ENCODE measurements at places on chromosomes 3 and 15.

DNA sequence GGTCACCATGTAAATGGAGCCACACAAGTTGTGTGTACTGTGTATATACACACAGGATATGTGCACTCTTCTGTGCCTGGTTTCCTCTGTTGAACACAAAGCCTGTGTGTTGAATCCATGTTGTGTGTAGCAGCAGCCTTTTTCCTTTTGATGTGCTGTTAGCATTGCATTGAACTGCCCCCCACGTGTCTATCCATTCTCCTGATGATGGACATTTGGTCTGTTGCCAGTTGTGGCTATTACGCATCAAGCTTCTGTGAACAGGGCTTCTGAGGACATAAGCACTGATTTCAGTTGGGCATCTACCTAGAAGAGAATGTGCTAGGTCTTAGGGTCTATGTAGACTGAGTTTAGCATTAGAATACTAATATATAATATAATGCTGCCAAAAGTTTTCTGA is 77.4 kb downstream of the LSM3 start:
- no peak for DNase-seq

- no peak for DNase-seq
Observed at GRCh38 chr3:64595253-64595694, 92.5 kb downstream of the ADAMTS9 start.

- no peak for DNase-seq
Observed at GRCh38 chr3:143972155-143972504, 507 bp downstream of the DIPK2A start.

DNA sequence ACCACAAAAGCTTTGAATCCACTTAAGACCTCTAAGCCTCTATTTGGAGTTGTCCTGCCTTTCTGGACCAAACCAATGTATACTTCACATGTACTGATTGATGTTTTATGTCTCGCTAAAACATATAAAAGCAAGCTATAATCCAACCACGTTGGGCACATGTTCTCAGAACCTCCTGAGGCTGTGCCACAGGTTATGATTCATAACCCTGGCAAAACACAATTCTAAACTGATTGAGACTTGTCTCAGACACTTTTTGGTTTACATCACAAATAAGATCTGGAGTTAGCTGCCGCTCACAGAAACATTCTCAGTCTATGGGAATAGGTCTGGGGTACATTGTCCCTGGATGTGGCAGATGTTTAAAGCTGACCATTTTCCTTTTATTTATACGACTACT is 53.4 kb upstream of the EPHA6 start:
- no peak for DNase-seq

DNA sequence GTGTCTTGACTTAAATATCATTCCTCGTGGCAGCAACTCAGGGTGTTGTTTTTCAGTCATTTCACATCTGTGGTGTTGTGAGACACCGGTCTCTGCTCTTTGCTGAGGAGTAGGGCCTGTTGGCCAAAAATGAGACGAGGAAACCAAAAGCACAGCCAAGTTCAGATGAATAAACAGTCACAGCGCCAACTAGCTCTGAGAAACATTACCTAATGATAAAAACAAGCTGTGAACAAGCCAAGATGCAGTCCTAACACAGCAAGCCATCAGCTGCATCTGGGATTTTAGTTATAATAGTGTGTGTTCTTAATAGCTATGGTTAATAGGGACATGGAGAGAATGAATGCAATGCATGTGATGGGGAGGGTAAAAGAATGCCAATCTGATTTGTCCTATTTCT is 843.4 kb upstream of the DPPA4 start:
- no peak for DNase-seq

DNA sequence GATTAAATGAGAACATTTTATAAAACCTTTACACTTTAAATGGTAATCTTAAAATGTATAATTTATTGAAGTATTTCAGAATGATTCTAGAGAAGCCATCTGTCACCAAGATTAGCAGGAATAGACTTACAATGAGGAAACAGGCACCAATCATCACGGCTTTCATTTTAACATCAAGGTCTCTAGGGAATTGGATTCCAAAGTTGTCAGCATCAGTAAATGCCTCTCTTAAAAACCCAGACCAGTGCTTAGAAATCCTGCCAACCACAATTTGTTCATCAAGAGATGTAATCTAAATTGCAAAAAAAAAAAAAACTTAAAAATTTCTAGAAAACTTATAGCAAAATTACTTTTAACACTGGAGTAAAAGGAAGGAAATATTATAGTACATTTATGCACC is 20.3 kb downstream of the PLSCR2 start:
- DNase-seq, result no peak

DNA sequence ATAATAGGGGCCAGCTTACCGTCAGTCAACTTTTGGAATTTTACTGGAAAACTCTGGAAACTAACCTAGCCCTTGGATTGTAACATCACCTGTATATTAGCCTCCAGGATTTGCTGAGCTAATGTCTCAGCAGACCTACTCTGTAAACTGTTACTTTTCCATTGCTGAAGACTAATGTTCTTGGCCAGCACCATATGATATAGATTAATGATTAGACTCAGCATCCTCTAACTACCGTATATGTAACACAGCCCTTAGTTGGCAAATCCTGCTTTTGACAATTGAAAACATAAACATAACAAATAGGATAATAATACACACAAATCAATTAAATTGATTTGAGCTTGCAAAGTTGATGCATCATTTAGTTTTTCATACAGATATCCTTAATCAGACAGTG is 26.6 kb upstream of the GBE1 start:
- DNase-seq, result no peak

- no peak for DNase-seq
Observed at GRCh38 chr3:136642711-136643110, 109.5 kb downstream of the STAG1 start.

DNA sequence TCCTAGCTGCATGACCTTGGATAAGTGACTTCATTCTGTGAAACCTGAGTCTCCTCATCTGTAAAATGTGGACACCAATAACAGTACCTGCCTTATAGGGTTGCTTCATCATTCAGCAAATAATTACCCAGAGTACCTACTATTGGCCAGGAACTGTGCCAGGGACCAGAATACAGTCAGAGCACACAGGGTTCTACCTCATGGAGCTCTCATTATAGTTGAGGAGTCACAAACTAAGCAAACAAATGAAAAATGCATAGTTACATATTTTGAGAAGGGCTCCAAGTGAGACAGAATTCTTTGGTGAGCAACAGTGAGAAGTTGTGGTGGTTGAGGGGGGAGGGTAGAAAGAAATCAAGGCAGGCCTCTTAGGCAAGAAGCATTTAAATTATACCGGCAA is 308.6 kb upstream of the WNT5A start:
- DNase-seq, result no peak

DNA sequence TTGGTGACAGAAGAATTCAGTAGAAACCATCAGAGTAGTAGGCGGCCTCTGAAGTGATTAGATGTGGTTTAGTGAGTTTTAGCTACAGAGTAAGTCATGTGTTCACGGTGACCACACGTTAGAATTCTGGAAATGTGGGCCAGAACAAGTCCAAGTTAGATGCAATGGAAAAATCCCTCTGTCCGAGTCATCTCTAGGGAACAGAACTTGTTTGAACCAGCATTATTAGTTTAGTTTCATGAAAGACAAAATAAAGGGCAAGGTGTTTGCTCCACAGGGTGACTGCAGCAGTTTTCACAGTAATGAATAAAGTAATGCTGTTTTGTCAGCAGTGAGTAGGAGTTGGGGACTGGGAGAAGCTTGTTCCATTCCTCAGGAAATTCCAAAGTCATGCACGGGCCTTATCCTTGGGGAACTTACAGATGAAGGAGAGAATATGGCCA is 100.2 kb downstream of the CGNL1 start:
- no peak for DNase-seq

DNA sequence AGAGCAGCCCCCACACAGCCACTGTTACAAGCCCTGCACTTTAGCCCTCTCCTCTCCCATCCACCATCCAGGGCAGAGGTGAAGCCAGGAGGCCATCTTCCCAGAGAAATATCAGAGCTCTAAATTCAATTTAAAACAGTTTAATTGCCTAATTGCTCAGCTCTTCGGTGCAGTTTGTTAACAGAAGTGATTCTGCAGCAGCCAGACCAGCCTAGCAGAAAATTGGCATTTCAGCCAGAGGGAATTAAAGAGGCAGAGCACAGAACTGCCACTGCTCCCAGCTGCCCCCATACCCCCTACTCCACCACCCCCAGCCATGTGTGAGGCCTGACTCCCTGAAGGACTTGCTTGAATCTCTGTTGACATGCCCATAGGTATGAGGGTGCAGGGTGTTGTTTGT is 38.5 kb downstream of the TPRA1 start:
- no peak for DNase-seq

- DNase-seq, result no peak
Observed at GRCh38 chr3:61454006-61454585, 107.3 kb upstream of the PTPRG start.

DNA sequence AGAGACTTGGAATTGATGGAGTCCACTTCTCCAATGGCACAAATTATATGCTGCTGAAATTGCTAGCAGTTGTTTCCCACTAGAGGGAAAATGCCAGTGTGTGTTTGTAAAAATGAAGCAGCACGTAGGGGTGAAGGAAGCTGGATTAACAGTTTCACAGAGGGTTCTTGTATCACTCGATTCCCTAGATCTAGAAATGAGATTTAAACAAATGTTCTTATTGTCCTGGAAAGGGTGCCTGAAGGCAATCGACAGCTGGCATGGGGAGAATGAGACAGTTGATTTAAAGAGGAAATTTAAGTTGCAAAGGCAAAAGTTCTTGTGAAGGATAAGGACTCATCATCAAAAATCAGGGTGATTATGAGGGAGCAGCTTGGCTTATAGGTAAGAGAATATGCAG is 234.8 kb upstream of the ARPP21 start:
- DNase-seq, result no peak

DNA sequence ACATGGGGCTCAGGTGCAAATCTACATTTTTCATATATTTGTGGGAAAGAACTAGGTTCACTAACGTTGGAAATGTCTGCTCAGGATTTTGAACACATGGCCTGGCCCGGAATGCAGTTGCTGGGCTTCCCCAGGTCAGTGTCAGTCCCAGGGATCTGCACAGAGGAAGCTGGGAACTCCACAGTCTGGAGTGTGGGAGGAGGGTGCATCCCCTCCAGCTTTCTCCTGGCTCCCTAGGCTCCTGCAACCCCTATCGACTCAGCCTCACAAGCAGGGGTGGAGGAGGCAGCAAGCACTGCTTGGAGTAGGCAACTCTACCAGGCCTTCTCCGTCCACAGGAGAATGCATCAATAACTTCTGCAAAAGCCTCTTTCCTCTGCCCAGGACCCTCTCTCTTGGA is 30.1 kb upstream of the HCN4 start:
- DNase-seq, result no peak

DNA sequence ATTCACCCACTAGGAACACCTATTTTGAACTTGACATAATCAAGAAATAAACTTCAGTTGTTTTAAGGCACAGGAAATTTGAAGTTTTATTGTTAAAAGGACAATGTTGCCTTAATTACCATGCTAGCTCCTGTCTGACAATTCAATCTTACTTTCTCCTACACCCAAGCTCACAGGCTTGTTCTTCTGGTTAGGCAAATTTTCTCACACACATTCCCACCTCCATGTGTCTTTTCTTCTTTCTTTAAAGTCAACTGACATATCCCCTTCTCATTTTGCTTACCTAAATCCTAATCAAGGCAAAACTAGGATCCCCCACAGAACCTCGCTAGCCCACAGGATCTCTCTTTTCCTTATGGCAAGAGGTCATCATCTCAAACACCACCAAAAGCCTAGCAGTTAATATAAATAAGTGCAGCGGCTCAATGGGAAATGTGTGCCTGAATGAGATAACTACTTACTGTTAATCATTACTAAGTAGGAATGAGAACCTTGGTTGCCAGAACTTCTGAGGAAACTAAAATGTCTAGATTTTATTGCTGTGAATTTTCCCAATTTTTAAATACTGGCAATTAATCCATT is 189.3 kb downstream of the PLCH1 start:
- no peak for DNase-seq

- DNase-seq, result no peak
Observed at GRCh38 chr15:58522391-58522790, 90.6 kb downstream of the LIPC start.

- DNase-seq, result no peak
Observed at GRCh38 chr3:88311826-88312225, 162.1 kb downstream of the C3orf38 start.

DNA sequence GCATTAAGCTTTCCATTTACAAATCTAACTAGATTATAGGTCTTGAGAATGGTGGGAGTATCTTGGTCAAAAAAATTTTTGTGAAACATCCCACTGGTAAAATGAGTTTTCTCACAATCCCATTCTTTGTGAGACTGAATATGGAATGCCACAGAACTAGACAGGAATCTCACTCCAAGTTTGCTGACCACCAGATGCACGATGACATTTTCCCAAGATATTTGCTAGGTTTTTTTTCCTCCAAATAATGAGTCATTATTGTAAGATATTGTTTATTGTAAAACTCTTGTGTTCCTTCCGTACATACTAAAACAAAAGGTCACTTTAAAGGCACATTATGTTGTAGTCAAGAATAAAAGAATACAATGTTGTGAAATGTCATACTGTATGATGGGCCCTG is 53.9 kb downstream of the COPS2 start:
- DNase-seq, result no peak

- no peak for DNase-seq
Observed at GRCh38 chr15:66107070-66107469, 146.5 kb downstream of the MEGF11 start.

- DNase-seq, result no peak
Observed at GRCh38 chr3:73298243-73299183, 237.1 kb downstream of the EBLN2 start.

- DNase-seq, result no peak
Observed at GRCh38 chr3:155242342-155242741, 51.1 kb downstream of the STRIT1 start.

- no peak for DNase-seq
Observed at GRCh38 chr3:116322750-116323375, 122.4 kb downstream of the LSAMP start.

- DNase-seq, result no peak
Observed at GRCh38 chr15:26132811-26133210, 269.7 kb upstream of the ATP10A start.

DNA sequence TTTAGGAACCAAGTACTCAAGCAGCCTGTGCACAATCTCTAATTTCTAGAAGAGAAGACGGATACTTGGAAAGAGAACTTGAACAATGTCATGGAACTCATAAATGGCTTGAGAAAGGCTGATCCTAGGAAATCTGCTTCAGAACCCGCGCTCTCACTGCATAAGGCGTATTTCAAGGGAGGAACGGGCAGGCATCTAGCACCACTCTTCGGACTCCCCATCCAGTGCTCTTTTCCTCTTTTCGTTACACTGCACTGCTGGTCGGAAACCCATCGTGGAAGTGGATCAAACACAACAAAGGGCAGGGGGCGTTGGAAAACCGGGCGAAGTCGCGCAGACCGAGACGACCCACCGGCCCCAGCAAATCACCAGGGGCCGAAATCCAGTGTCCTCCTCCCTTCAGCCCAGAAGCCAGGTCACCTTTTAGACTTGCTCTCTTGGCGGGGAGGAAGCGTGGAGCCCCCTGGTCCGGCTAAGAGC is 539 bp upstream of the TLNRD1 start:
- no peak for DNase-seq

- no peak for DNase-seq
Observed at GRCh38 chr15:70962084-70962483, 69.5 kb downstream of the LRRC49 start.

- DNase-seq, result no peak
Observed at GRCh38 chr3:100928638-100929428, 64.4 kb downstream of the ABI3BP start.

Measured in stimulated activated naive B cell treated with anti-CD40 and anti-IgM and Interleukin-4, amounts not matched to agents 10 μg/mL and 1 μg/mL and 100 μg/mL, for 72 hours (primary cell).